ENCODE measurements at places on chromosomes 3 and 15. TPM values are rescaled to one million over a fixed set of nuclear protein-coding genes. Genes with fewer than 3 reads are reported as not detected.
A peak's percentile ranks its signal among the peaks of the same experiment; 100 is the strongest.

DNA sequence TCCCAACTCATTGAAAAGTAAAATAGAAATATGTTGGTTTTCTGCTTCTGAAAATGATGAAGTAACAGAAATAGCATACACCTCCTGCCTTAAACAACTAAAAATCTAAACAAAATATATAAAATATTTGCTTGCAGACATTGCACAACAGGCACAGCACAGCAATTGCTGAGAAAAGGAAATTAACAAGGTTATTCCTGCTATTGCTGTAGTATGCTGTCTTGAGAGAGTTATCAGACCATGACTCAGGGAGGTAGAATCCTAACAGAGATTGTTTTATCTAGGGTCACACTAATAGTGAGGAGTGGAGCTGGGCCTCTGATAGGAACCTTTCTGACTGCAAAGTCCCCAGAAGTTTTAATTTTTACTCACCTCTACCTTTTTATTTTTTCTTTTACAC, 72.6 kb downstream of the ZBTB20 start:
- no peak overlapping the region for H3K27ac ChIP-seq
- H3K4me3 ChIP-seq, result no peak overlapping the region
- no peak for DNase-seq
- no peaks in the 10 kb centered on the region for H3K27me3 ChIP-seq

GRCh38 chr3:185645596-185646381, 59.7 kb downstream of the SENP2 start:
- peak overlapping the region; percentile 63 for H3K27ac ChIP-seq
- no peaks in the 10 kb centered on the region for H3K27me3 ChIP-seq
- peaks cover 2% of the 10 kb centered on the region for H3K4me1 ChIP-seq
- H3K36me3 ChIP-seq, result peaks cover 29% of the 10 kb centered on the region
- H3K4me3 ChIP-seq, result no peak overlapping the region
- no peak for DNase-seq

The OIP5 gene
- 9.7 TPM for total RNA-seq

The CLDN16 gene
- 0.31 TPM for total RNA-seq

DNA sequence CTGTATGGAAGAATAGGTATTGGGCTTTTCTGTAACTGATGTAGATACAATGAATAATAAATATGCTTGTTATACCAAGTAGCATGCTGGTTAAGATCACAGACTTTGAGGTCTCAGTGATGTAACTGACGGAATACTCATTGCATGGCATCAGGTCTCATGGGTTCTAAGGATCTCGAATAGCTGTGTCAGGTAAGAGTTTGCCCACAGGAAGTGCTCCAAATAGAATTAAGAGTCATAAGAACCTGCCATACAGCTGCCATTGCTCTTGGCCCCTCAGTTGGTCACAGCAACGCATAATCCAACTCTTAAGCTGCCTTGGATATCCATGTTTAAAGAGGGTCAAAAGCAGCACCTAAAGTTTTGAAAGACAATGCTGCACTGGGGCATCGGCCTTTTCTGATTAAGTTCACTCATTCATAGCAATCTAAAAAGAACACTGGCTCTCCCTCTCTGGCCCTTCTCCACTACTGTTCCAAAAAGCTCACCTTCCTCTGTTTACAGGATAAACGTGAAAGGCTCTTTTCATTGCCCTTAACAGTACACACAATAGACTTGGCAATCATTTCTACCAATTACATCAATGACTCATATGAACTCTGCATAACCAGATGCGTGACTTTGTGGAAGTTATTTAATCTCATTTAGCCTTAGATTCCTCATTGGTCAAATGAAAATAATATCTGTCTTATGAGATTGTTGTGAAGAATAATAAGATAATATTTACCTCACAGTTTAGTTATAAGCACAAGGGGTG, 74.6 kb downstream of the ZBTB20 start:
- no peaks in the 10 kb centered on the region for H3K27me3 ChIP-seq
- peaks cover 1% of the 10 kb centered on the region for H3K36me3 ChIP-seq
- H3K27ac ChIP-seq, result no peak overlapping the region
- DNase-seq, result no peak
- peaks cover 3% of the 10 kb centered on the region for H3K4me1 ChIP-seq

DNA sequence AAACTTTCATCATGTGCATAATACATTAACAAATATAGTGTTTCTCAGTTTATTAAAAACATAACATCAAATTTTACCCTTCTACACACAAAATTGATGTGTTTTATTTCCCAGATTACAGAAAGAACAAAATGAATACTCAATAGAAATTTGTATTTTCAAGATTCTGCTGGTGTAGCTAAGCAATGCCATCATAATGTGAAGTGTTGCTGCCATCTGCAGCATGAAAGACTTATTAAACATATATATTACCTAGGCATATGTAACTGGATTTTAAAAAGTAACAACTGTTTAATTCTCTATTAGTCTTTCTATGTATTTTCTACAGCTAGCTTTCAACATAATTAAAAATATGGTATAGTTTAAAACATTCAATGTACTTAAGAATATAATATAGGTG, 27.5 kb downstream of the PLSCR5 start:
- no peak for DNase-seq
- H3K27me3 ChIP-seq, result no peaks in the 10 kb centered on the region
- no peak overlapping the region for H3K4me3 ChIP-seq
- H3K27ac ChIP-seq, result no peak overlapping the region

DNA sequence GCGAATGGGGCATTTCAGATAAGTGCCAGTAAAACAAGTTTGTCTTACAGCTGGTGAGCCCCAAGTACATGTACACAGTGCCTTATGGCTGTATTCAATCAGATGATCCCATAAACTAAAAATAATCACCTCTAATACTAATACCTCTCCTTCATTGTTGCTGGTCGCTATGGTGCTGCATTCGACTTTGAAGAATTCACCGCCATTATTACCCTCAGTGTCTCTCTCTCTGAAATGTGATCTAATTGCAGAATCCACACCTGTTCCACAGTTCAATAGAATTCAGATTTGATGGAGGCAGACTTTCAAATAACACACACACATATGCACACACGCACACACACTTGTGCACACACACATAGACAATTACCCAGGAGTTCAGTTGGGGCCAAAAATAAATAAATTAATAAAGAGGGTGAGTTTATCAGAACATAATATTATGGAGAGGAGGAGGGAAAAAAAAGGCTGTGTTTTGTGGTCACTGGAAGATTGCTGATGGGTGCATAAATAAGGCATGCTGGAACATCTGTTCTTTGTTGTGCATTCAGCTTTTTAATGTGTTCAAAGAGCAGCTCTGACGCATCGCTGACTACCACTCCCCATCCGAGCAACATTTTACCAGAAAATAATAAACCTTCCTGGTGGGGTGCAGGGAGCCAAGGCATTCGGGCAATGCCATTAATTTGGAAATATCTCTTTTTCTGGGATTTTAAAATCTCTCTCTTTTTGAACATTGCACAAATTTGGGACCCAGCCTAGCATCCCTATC, 235.7 kb downstream of the SATB1 start:
- H3K27me3 ChIP-seq, result no peaks in the 10 kb centered on the region
- peaks cover 2% of the 10 kb centered on the region for H3K4me1 ChIP-seq
- H3K36me3 ChIP-seq, result peaks cover under 1% of the 10 kb centered on the region
- H3K27ac ChIP-seq, result no peak overlapping the region
- H3K4me3 ChIP-seq, result no peak overlapping the region
- DNase-seq, result no peak

The PRSS50 gene
- 1.9 TPM for total RNA-seq

The RBM5 gene
- total RNA-seq, result 322 TPM

- peaks cover 6% of the 10 kb centered on the region for H3K36me3 ChIP-seq
- no peak for DNase-seq
- no peaks in the 10 kb centered on the region for H3K27me3 ChIP-seq
- H3K27ac ChIP-seq, result no peak overlapping the region
Measured at GRCh38 chr15:100596792-100597191, 5.2 kb downstream of the LINS1 start.

GRCh38 chr3:60742606-60743145, 508.6 kb downstream of the FHIT start:
- no peaks in the 10 kb centered on the region for H3K36me3 ChIP-seq
- H3K27me3 ChIP-seq, result no peaks in the 10 kb centered on the region
- H3K27ac ChIP-seq, result no peak overlapping the region
- peak; percentile 11 for DNase-seq

The FAM227B gene
- total RNA-seq, result 8.3 TPM

GRCh38 chr15:39896101-39896500, 24.0 kb downstream of the GPR176 start:
- no peak overlapping the region for H3K27ac ChIP-seq
- no peak overlapping the region for H3K4me3 ChIP-seq
- H3K27me3 ChIP-seq, result peaks cover 5% of the 10 kb centered on the region
- peaks cover 9% of the 10 kb centered on the region for H3K4me1 ChIP-seq
- no peak for DNase-seq
- H3K36me3 ChIP-seq, result no peaks in the 10 kb centered on the region

GRCh38 chr3:150877303-150877702, 27.9 kb downstream of the MINDY4B start:
- no peak for DNase-seq
- H3K4me3 ChIP-seq, result no peak overlapping the region
- peaks cover 3% of the 10 kb centered on the region for H3K27me3 ChIP-seq
- H3K27ac ChIP-seq, result no peak overlapping the region

The C15orf62 gene
- 1.8 TPM for total RNA-seq

DNA sequence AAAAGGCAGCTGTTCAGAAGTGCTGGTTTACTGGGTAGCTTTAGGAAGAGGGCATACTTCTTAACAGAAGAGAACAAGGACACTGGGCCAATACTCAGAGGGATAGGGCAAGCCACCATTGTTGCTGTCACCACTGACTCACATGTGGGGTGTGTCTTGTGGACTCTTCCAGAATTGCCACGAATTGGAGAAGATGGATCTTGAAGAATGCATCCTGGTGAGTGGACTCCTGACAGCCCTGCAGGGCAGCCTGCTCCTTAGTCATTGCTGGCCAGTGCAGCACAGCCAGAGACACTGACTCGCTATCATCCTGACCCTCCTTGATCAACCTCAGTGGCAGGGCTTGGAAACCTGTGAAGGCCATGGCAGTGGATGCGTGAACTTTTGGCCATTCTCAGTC, 62.3 kb downstream of the UBP1 start:
- H3K27ac ChIP-seq, result peak overlapping the region; percentile 69
- H3K4me3 ChIP-seq, result no peak overlapping the region
- H3K4me1 ChIP-seq, result no peaks in the 10 kb centered on the region
- H3K27me3 ChIP-seq, result no peaks in the 10 kb centered on the region

All from progenitor cell of endocrine pancreas (in vitro differentiated cells).